ENCODE measurements at places on chromosomes 5 and 9. TPM values are rescaled to one million over a fixed set of nuclear protein-coding genes. Genes with fewer than 3 reads are reported as not detected.

GRCh38 chr5:90562341-90562740, 3.7 kb downstream of the ADGRV1 start:
- no peak for DNase-seq

- no peak for DNase-seq
These were observed 6.7 kb downstream of the GAPT start for GRCh38 chr5:58497921-58498320.

- no peak for DNase-seq
These were observed 2.6 kb upstream of the IQGAP2 start for GRCh38 chr5:76400466-76400865.

GRCh38 chr5:55222985-55223811, 3.9 kb downstream of the MCIDAS start:
- no peak for DNase-seq

DNA sequence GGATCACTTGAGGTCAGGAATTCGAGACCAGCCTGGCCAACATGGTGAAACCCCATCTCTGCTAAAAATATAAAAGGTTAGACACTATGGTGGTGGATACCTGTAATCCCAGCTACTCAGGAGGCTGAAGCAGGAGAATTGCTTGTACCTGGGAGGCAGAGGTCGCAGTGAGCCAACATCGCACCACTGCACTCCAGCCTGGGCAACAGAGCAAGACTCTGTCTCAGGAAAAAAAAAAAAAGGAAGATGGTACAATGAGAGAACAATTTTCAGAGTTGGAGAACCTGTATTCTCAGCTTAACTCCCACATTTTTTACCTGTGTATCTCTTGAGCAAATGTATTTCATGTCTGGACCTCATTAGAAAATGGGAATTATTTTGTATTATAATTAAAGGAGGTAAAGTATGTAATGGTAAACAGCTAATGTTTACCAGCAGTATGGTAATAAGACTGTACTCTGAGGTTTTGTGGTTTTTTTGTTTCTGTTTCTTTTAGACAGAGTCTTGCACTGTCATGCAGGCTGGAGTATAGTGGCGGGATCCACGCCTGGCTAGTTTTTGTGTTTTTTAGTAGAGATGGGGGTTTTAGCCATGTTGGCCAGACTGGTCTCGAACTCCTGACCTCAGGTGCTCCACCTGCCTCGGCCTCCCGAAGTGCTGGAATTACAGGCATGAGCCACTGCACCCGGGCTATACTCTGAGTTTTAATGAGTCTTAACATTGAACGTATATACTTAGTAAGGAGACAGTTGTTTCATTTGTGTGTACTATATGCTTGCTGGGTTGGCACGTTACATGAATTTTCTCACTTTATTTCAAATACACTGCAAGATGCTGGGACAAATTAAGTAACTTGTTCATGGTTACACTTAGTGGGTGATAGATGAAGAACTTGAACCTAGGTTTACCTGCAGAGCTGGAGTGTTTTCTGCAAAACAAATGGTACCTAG, 16.2 kb downstream of the UHRF2 start:
- no peak for DNase-seq

STOM gene
- 398 TPM for total RNA-seq

ADAMTS12 gene
- 17.5 TPM for total RNA-seq
